ENCODE measurements at places on chromosomes 11 and 22. TPM values are rescaled to one million over a fixed set of nuclear protein-coding genes. Genes with fewer than 3 reads are reported as not detected.

Gene KCNJ5
- not detected for total RNA-seq

Gene TMEM191B
- not detected for total RNA-seq

Gene GPR83
- 0.23 TPM for total RNA-seq

Gene NFAM1
- 0.70 TPM for total RNA-seq

Gene ASCL2
- 18.0 TPM for total RNA-seq

Gene KRTAP5-5
- total RNA-seq: 0.79 TPM

Gene APOBEC3A
- total RNA-seq: not detected

Gene SAA2
- 30.4 TPM for total RNA-seq

Gene RNF141
- 72.6 TPM for total RNA-seq

Gene SLC22A25
- total RNA-seq: not detected

Gene FGF3
- total RNA-seq: not detected

Gene TMEM151A
- total RNA-seq: not detected

Data from suprapubic skin (tissue), 4 donors.